WTC11 (cell line): ENCODE measurements at places on chromosomes 2 and 18.

DNA sequence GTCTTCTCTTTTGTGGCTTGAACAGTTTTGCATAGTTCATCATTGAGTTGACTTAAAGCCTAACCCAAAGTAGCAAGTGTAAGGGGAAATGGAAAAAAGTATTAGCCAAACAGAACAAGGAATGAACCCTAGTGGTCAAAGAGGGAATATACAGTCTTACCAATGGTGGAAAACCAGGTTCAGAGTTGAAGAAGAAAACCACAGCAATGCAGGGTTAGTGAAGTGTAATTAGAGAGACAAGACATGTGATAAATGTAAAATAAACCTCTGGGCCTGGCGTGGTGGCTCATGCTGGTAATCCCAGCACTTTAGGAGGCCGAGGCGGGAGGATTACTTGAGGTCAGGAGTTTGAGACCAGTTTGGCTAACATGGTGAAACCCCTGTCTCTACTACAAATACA is 2.4 kb downstream of the TTN start:
- DNase-seq = no peak

GRCh38 chr18:23504720-23505119 is 1.4 kb downstream of the RMC1 start:
- no peak for DNase-seq

GRCh38 chr2:212777020-212777491 is 238.5 kb upstream of the ERBB4 start:
- no peak for DNase-seq

DNA sequence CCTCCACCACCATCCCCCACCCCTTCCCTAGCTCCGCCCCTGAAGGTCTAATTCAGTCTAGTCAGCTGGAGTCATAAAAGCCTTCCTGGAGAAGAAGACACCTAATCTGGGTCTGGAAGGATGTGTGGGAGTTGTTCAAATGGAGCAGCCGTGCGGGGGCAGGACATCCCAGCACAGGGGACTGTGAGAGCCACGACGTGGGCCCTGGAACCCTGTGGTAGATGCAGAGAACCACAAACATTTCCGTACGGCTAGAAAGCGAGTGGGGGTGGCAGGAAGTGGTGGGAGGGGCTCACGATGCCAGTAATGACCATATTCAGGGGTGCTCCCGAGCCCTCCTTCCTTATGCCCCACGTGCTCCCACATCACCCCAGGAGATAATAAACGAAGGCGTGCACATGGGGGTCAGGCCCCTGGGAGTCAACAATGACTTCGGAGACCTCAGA is 20.9 kb upstream of the COL6A3 start:
- no peak for DNase-seq

GRCh38 chr2:112733871-112734270 is 13.1 kb downstream of the NT5DC4 start:
- no peak for DNase-seq

GRCh38 chr2:213150315-213151097 is 906 bp downstream of the IKZF2 start:
- peak; percentile 48 for DNase-seq

GRCh38 chr2:238107525-238108422 is 7.6 kb downstream of the ESPNL start:
- DNase-seq = peak; percentile 31
